ENCODE measurements at places on chromosomes 7 and 10.
A peak's percentile ranks its signal among the peaks of the same experiment; 100 is the strongest.

GRCh38 chr7:45919231-45919784, 1.8 kb downstream of the IGFBP3 start:
- no peak for DNase-seq

DNA sequence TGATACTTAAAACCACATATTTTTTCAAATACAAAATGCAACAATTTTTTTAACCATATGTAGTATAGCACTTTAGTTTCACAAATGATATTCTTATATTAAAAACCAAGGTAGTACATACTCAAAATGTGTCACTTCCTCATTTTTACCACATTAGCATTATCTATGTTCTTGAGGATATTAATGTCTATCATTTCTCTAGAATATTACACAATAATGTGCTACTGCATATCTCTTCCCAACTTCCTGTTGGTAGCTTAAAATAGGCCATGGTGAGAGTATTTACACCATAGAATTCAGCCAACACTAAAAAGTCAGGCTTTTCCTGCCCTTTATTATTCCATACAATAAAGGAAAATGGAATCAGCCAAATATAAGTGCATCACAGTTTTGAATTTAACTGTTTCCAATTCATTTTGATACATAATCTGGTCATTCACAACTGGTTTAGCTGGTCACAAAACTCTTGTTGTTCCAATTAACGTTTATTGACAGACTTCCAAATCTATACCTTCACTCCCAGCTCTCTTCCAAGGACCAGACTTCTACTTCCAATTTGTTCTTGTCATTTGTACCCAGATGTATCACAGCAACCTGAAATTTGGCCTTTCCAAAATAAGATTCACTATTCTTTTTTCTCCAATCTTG, 20.0 kb upstream of the LRRC17 start:
- no peak for DNase-seq

DNA sequence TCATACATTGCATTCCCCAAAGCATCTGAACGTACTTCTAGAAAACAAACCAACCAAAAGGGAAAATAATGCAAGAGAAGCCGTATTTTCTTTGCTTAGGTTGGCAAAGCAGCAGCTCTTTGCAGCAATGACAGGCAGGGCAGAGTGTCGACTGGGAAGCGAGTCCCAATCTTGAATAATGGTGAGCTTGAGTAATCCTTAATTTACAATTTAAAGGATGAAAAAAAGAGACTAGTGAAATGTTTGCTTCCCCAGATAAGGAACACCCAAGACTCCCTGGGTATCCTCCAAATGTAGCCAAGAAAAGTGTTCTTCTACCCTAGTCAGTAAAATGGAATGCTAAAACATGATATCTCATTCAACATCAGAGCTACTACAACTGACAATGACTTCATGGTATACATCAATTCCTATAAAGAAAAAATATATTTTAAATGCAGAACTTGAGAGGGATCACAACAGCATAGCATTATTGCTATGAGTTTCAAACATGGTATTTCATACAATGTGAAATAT, 32.0 kb downstream of the GPAM start:
- no peak for DNase-seq

DNA sequence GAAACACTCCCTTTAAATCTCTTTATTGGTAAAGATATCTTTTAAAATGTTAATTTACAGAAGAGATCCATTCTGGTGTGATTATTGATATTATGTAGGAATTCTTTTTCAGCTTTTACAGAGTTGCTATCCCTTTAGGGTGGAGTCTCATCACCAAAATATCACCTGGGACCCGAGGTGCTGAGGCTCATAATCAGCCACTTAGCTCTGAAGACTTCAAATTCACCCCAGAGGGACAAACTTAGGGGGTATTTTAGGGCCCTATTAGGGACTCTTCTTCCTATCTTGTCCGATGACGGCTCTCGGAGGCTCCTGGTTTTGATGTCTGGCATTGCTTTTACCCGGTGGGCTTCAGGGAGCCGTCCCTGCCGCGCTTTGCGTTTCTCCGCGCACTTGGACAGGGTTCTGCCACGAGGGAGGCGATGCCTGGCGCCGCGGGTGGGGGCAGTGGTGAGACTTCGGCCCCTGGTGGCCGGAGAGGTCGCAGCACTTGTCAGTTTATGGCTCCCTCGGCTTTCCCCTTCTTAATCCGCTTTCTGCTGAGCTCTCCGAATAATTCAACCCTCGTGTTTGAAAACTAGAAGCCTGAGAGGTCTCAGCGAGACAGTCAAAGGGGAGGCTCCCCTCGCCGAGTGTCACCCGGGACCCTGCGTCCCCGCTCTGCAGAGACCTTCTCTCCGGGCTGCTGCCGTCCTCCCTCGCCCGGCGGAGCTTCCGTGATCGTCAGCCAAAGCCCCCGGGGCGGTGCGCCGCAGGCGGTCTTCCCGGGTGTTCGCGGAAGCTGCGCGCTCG, 27.8 kb downstream of the RBM20 start:
- peak; percentile 87 for DNase-seq

- DNase-seq, result no peak
Measured at GRCh38 chr7:98992076-98992475, 113.7 kb downstream of the TRRAP start.

DNA sequence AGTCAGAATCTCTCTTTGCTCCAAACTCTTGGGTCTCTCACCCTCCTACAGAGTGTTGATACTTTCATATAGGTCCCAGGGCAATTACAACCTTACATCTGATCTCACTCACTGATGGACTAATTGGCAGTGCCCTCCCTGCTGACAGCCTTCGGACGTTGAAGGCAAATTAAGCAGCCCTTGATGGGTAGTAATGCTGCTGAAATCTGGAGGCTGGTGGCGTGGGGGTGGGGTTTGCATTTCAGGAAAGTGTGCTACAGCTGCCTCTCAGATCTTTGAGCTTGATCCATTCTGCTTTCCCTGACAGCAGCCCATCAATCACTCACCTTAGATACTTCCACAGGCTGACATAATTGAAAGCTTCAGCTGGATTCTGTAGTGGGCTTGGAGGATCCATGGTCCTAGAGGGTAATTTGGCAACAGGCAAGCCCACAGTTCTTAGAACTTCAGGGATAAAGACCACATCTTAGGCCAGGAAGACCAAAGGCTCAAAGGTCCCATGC, 349.1 kb upstream of the PODXL start:
- DNase-seq, result no peak

- no peak for DNase-seq
Measured at GRCh38 chr7:134707663-134708378, 61.2 kb downstream of the BPGM start.

GRCh38 chr10:70031215-70031614, 21.4 kb upstream of the MACROH2A2 start:
- no peak for DNase-seq

DNA sequence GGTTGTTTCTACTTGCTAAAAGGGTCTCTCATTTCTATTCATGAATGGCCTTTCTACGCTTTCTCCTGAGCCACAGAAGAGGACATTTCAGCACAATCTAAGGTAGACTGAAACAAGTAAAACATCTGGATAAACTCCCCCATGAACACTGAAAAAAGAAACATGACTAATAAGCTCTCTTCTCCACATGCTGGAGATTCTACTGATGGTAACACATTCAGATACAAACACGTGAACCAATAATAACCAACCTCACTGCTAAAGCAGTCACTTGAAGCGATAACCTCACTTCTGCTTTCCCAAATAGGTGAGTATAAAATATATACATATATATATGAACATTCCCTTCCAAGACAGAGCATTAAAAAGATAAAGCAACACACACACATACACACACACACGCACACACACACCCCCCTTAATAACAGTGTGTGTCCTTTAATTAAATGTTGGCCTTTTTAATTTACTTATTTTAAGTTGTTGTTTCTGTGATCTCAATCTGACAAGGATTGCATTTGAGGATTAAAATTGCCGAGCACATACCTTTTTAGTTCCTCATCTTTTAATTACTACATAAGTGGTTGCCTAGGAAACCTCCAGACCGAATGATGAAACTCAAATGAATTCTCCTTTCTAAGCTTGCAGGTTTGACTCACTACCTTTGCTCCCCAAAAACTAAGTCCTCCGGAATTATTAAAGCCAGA, 292.4 kb upstream of the KLF14 start:
- DNase-seq, result no peak
